NCI-H524 (cell line): ENCODE measurements at places on chromosomes 12 and 14.

DNA sequence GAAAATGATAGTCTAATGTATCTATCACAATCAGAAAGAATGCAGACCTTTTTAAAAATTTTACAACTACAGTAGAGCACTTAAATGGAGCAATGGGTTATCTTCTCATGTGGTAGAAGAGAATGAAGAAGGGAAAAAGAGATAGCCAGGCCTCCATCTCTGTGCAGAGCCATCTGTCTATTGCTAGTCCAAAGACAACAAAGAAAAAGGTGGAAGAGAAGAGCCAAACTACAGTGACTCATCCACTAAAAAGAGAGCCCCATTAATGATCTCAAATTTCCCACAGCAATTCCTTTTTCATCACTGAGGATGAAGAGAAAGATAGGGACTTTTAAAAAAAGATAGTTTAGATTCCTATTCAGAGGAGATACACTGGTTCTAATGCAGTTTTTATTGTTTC lies 232.9 kb downstream of the ATXN7L3B start:
- no peak for DNase-seq

DNA sequence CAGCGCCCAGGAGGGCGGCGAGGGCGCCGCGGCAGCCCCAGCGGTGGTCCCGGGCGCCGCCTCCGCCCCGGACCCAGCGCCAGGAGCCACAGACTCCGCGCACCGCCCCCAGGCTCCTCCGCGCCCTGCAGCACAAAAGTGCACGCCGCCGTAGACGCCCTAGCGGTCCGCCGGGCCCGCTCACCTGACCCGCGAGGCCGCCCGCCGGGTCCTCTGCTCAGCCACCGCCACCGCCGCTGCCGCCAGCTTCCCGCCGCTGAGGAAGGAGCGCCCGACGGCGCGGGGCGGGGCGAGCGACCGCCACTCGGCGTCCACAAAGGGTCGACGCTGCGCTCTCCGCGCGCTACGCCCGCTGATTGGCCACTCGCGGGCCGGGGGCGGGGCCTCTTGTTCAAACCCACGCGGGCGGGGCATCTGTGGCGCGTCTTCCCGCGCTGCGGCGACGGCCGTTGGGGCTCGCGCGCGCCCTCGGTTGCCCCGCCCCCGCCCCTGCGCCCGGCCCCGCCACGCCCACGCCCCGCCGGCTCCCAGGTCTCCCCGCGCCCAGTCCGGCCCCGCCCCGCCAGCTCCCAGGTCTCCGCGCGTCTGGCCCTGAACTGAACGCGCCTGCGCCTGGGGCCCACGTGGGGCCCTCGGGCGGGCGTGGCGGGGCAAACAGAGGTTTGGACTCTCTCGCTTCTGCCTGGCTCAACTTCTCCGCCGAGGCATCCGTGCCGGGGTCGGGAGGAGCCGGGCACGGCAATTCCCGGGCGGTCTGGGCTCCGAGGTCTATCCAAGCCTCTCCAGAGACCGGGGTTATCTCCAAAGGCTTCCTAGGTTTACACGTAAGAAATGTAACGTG lies at the start of gene CDCA4:
TSS of gene CDCA4 (minus strand) at position 269 of the 841 bp plus-strand sequence. CDS start 9,154 bp downstream, outside the sequence.
- DNase-seq = peak; percentile 100

GRCh38 chr12:49661746-49662145 lies 38.4 kb downstream of the PRPF40B start:
- DNase-seq = no peak

GRCh38 chr14:73788317-73788598 lies 63.4 kb upstream of the PTGR2 start:
- no peak for DNase-seq

- DNase-seq = no peak
Observed at GRCh38 chr14:56351861-56352260, 227.7 kb upstream of the TMEM260 start.

GRCh38 chr14:89767861-89768268 lies 186.7 kb downstream of the EFCAB11 start:
- DNase-seq = peak; percentile 70

DNA sequence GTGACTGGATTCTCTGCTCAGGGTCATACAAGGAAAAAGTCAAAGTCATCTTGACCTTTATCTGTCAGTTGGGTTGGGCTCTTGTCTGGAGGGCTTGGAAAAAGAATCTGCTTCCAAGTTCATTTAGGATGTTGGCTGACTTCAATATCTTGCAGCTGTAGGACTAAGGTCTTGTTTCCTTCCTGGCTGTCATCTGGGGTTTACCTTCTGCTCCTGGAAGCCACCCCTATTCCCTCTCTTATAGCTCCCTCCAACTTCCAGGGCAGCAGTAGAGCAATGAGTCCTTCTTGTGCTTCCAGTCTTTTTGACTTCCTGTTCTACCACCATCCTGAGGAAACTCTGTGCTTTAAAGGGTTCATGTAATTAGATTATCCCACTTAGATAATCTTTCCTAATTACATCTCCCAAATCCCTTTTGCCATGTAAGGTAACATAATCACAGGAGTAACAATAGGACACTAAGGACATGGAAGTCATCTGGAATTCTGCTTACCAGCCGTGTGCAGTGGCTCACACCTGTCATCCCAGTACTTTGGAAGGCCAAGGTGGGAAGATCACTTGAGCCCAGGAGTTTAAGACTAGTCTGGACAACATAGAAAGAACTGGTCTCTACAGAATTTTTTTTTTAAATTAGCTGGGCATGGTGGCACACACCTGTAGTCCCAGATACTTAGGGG lies 170.7 kb upstream of the KITLG start:
- DNase-seq = peak; percentile 64

DNA sequence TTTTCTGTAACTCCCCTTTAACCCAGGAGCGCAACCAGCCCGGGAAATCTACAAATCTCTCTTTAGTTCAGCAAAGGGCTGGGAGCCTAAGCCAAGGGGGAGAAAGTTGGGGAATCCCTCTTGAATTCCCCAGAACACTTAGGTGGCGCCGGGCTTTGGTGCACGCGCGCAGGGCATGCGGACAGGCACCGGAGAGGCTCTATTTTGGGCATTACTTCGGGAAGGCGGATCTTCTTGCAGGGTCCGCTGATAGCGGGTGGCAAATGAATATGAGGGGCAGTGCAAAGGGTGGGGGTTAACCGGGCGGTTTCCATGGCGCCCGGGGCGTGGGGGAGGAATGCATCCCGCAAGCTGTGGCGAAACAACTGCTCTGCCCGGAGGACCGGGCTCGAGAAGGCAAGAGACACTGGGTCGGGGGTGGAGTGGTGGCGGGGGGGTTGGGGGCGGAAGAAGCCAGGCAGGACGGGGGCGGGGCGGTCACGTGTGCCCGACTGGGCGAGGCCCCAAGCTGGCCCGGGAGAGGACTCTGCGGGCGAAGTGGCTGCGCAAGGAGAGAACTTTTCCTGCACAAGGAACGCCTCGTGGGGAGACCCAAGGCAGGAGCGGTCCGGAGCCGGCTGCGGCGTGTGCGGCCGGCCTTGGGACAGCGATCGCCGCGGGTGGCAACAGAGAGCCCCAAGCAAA lies at the start of gene FLVCR2:
TSS of gene FLVCR2 (plus strand) at position 519 of the 684 bp plus-strand sequence. CDS start 353 bp downstream, outside the sequence.
- DNase-seq = peak; percentile 73

GRCh38 chr12:124569375-124570148 lies 2.1 kb upstream of the NCOR2 start:
- peak; percentile 61 for DNase-seq

DNA sequence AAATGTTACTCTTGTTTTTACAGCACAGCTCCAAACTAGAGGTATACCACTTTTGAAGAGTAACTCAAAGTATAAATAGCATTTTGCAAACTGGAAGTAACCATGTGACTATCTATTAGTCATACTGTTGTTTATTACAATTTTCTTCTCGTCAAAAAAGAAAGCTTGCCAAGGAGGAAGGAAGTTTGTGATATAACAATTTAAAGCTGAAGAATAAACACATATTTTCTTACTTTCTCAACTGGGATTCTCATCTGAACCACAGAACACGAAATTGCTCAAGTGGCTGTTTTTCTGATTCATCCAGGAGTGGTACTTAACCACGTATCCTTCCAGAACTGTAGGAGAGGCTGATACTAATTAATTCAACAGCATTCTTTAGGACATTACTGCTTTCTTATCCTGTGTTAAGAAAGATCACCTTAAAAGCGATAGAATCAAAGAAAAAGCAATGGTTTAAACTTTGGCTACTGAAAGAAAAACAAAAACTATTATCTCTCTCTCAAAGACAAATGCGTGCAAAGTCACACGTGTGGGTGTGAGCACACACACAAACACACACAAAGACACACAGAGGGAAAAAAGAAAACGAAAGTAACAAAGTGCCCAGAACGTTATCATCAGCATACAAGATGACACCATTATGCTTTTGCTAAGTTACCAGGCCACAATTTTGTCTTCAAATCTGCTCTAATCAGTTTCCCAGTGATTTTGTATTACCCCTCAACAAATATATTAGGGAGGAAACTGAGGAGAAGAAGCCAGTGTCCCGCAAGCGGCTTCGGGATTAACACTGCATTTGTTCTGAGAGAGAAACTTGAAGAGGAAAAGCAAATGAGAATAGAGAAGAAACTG lies at the start of gene CLEC2B:
TSS of gene CLEC2B (minus strand) at position 48 of the 855 bp plus-strand sequence.
- DNase-seq = no peak

DNA sequence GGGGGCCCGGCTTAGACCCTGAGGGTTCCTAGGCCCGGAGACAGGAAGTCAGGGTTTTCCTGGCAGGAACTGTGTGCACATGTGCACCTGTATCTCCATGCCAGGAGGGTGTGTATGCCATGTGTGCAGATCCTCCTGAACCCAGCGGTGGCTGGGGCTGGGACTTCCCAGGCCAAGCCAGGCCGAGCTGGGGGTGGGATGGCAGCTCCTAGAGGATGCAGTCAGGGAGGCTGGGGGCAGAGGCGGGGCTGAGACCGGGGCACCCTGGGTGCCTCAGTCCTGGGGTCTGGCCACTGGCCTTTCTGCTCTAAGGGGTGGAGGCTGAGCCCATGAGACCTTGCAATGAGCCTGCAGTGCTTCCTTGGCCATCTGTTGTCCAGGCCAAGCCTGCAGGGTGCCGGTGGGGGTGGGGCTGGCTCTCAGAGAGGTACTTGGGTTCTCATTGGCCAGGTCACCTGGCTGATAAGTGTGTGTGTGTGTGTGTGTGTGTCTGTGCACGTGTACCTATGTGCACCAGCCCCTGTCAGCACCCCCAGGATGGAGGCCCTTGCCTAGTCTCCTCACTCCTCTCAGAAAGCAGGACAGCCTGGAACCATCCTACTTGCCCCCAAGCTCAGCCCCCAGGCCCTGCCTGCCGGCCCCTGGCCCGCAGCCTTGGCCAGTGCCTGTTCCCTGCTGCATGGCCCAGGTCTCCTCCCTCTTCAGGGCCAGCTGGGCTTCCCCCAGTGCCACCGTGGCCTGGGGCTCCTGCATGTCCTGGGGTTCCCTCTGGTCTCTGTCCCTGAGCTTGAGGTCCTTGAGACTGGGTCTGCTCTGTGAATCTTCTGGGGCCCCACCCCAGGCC lies 10.6 kb upstream of the TNFAIP2 start:
- peak; percentile 65 for DNase-seq

- no peak for DNase-seq
Observed at GRCh38 chr12:13849456-13849855, 131.9 kb downstream of the GRIN2B start.

DNA sequence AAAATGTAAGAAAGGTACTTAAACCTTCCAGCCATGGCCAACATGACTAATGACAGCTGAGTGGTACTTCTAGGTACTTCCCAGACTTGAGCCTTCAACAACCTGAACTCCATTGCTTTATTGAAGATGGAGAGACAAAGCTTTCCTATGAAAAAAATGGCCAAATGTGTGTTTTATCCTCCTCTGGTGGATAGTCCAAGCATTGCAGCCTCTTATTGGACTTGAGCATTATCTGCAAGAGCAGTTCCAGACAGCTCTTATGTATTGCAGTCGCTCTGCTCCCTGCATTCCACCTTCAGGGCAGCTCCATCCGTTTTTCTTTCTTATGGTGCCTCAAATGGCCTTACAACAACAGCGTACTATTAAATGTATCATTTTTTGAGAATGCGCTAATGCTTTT lies 588.2 kb downstream of the NRXN3 start:
- peak; percentile 97 for DNase-seq

DNA sequence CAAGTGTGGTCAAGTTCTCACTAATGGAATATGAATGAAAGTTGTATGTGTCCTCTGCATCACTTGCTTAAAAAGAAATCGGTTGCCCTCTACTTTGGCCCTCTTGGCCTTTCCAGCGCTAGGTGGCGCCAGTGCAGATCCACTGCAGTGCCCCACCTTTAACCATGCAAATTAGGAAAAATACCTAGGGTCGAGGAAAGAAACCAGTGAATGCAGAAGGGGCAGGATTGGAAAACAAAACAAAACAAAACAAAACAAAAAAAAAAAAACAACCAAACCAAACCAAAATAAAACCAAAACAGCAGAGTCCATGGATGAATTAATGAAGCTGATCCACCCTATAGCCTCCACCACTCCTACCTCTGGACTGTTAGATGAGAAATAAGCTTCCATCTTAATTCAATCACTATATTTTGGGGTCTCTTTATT lies 12.9 kb upstream of the NEMF start:
- peak; percentile 54 for DNase-seq

GRCh38 chr14:30738978-30739377 lies 116.9 kb downstream of the SCFD1 start:
- DNase-seq = no peak

GRCh38 chr12:54418441-54419087 lies 502 bp downstream of the ITGA5 start:
- no peak for DNase-seq

DNA sequence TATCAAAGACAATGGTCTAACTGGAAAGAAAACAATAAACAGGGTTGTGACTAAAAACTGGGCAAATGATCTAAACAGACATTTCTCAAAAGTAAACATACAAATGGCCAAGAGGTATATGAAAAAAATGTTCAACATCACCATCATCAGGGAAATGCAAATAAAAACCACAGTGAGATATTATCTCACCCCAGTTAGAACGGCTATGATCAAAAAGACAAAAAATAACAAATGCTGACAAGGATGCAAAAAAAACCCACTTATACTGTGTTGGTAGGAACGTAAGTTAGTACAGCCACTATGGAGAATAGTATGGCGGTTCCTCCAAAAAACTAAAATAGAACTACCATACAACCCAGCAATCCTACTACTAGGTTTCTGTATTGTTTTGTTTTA lies 470.1 kb downstream of the RGS6 start:
- DNase-seq = no peak

DNA sequence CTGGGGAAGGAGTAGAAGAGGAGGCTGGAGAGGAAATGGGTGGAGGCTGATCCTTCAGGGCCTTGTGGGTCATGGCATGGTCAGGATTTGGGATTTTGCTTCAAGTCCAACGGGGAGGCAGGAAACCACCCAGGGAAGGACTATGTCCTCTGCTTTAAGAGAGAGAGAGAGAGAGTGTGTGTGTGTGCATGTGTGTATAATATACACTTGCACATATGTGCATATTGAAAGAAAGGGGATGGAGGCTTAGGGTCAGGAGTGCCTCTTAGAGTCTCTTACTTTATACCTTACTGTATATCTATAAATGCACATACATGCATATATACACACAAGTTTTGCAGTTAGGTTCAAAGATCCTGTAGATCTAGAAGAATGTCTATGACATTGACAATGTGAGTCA lies 94.8 kb downstream of the RGS6 start:
- no peak for DNase-seq

- no peak for DNase-seq
Observed at GRCh38 chr14:101843665-101844064, 82.2 kb downstream of the PPP2R5C start.
